ENCODE measurements at places on chromosomes 2 and 18. TPM values are rescaled to one million over a fixed set of nuclear protein-coding genes. Genes with fewer than 3 reads are reported as not detected.
A peak's percentile ranks its signal among the peaks of the same experiment; 100 is the strongest.

GRCh38 chr2:173673640-173674039, 291.5 kb downstream of the SP3 start:
- no peak for DNase-seq

DNA sequence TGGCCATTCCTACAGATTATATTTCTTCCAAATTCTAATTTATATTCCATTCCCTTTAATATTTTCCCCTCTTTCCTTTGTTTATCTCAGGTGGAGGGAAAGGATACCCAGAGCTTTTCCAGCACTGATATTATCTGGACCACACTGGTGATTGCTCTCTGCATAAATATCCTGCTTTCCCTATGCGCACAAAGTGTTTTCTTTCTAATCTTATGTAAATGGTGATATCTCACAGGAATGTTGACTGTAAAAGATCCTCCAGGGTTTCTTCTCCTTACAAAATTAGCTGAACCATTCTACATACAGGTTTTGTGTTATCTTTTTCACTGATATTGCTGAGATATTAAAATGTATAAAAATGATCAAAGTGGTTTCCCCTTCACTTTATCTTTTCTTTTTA, 59.1 kb upstream of the GALNT13 start:
- no peak for DNase-seq

Gene STPG4
- total RNA-seq = not detected

DNA sequence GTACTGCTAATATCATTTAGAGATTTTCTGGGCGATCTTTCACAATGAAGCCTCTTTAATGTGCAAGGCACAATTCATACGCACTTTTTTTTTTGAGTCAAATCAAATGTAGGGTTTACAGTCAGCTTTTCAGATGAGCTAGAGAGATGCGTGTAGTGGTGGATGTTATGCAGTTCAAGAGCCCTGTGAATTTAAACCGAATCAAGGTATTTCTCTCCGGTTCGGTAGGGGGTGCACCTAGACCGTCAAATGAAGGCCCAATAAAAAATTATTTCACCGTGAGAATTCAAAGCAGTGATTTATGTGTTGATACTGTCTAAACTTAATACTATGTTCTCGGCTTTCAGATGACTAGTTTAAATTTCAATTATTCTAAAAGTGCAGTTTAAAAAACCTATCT, 1.1 kb downstream of the PTH2R start:
- no peak for DNase-seq

DNA sequence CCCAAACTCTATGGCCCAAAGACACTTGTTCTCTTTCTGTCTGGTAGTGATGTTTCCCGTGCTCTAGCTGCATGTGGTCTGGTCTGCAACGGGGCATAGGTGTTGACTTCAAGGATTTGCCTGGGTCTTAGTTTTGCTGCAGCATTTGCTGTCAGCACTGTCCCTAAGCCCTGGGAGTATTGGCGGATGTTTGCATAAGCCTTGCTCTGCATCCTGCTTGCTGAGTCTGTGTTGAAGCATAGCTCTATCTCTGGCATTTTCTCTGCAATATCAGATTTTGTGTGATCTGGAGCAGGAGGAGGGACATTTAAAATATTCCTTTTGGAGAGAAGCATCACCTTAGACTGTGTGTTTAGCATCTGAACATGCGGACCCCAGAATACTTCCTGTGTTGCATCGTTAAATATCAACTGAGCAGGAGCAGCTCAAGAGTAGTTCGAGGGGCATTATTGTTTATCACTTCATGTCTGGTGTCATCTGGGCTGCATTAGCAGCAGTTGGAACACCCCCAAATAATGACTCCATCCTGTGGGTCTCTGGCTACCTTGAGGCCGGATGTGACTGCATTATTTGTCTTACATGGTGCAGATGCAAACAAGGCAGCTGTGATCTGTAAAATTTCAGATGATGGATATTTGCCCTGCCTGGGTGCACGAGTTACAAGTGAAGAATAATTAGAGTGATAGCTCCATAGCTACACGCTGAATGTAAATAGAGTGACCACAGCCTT, 231.7 kb downstream of the TRIB2 start:
- DNase-seq = no peak

Gene IL1RN
- not detected for total RNA-seq

Gene MGAT4A
- 5.7 TPM for total RNA-seq

- DNase-seq = peak; percentile 47
Observed at GRCh38 chr2:23649819-23650218, 264.8 kb downstream of the KLHL29 start.

- no peak for DNase-seq
Observed at GRCh38 chr2:27072920-27073319, 1.5 kb upstream of the OST4 start.

Gene ALLC
- 0.47 TPM for total RNA-seq

DNA sequence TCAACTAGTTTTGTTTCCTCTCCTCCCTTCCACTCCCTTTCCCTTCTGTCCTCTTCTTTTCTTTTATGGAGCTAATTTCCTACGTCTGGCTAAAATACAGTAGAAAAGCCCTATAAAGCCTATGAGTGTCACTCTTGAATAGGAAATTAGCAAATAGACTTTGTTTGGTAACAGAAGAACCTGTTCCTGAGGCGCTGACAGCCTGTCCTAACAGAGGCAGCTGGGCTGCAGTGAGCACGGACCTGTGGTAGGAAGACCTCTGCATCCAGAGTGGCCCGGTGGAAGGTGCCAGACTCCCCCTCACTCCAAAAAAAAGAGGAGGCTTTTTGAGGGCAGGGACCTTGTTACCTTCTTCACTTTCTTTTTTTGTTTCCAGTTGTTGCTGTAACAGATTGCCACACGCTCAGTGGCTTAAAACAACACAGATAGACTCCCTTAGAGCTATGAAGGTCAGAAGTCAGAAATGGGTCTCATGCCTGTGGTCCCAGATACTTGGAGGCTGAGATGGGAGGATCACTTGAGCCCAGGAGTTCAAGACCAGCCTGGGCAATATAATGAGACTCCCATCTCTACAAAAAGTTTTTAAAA, 81.2 kb upstream of the TXNDC2 start:
- DNase-seq = peak; percentile 53

DNA sequence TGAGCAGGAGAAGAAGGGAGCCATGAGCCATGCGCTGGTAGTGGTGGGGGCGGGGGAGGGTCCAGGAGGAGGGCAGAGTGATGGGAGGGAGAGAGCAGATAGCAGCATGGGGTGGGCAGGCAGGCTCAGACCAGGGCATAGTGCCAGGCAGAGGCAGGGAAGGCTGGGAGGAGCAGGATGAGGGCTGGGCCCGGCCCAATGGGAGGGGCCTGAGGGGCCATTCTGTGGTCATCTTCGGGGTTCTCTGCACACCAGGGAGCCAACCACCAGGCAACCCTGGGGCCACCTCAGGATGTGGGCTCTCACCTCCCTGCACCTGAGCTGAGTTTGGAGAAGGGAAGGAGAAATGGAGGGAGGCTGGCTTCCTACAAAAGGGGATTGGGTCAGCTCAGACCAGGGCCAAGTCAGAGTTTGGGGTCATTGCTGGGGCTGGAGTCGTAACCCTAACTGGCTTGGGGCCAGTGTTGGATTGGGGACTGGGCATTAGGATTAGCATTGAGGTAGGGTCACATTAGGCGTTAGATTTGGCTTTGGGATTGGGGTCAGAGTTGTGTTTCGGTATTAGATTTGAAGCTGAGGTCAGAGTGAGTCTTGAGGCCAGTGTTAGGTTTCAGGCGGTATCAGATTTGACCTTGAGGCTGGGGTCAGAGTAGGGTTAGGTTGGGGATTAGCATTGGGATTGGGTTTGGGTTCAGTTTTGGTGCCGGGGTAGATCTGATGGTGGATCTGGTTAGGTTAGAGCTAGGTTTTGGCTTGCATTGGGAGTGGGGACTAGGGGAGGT, 11.2 kb downstream of the VIL1 start:
- no peak for DNase-seq

DNA sequence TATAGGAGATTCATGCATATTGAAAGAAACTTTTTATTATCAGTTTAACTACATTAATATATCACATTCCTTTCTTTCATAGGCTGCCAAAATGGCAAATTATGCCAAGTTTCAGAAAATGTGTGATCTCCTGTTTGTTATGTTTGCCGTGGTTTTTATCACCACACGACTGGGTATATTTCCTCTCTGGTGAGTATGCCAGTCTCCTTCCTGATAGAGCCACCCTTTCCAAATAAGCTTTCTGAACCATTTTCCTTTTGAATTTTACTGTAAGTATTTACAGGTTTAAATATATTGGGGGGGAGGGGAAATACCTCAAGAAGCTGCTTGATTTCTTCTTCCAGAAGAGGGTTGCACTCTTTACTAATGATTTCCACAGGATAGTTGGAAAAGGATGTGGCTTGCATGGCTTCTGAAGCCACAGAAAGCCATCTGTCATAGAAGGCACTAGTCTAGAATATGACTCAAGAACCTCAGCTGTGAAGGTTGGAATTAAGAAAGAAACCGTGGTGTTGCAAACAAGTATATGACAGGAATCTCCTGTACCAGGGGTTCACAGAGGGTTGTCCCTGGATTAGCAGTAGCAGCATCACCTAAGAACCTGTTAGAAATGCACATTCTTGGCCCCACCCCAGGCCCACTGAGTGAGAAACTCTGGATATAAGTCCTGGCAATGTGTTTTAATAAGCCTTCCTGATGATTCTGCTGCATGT, 84.5 kb upstream of the NOSTRIN start:
- DNase-seq = no peak

Gene CABYR
- 4.7 TPM for total RNA-seq
